H4 (cell line): ENCODE measurements at places on chromosomes 13 and 19. TPM values are rescaled to one million over a fixed set of nuclear protein-coding genes. Genes with fewer than 3 reads are reported as not detected.

Gene RASAL3
- total RNA-seq, result not detected in 2 replicates

DNA sequence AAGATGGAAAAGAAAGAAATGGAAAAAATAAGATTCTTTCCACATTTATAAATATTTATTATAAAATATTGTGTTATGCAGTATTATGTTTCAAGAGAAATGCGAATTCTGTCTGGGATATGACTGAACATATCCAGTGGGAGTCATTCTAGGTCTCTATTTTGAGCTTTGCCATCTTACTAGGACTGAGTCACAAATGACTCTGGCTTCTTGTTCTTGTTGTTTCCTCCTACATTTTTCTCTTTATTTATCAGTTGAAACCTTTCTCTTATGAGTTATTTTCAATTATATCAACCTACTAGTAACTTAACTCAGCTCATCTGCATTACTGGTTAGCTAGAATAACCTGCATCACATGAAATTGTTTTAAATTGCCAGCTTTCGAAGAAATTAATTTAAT lies 1247.3 kb downstream of the SLITRK1 start:
- DNase-seq, result no peak

Gene DLEU7
- total RNA-seq, result not detected in 2 replicates

DNA sequence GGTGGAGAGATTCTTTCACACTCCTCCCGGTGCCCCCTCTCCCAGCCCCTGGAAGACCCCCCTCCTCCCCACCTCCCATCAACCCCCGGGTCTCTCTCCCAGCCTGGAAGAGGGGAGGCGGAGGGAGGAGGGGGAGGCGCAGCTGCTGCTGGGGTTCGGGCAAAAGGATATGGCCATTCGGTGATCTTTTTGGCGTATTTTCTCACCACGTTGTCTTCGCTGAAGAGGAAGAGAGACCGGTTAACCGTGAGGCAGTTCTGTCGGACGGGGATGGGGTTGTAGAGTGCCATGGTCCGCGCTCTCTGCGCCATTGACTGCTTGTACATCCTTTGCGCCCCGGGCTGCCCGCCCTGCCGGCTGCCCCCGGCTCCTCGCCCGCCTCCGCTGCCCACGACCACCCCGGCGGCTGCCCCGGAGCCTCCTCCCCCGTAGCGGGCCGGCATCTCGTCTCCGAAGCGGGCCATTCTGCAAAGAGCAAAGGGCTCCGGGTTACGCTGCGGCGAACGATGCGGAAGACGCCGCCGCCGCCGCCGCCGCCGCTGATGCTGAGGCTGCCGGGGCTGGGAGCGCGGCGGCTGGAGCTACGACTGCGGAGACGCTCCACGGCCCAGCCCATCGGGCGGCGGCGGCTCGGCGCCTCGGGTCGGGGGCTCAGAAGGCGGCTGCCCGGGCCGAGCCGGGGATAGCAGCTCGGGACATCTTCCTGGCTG lies 363 bp downstream of the CACNA1A start:
- DNase-seq, result no peak

DNA sequence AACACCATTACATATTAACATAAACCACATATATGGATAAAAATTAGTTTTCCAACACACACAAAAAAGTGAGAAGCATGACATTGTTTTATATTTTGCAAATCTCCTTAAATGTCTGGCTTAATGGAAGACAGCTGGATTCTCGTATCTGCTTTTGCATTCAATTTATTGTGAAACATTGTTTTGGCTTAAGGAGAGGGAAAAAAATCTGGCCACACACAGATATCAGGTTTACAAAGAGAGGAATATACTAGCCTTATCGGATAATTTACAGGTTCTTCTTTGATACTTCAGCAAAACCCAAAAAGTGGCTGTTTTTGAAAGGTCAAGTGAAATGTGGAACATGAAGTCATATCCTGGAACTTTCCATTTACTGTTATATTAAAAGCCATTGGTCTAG lies 523.5 kb upstream of the ARGLU1 start:
- no peak for DNase-seq

- no peak for DNase-seq
Observed at GRCh38 chr19:10086591-10087192, 575 bp downstream of the SHFL start.

Gene MAST1
- total RNA-seq, result 5.7 TPM in 1 of 2 replicates, not detected in the other

Gene LCP1
- 66.6 and 77.8 TPM in 2 replicates for total RNA-seq

- no peak for DNase-seq
Observed at GRCh38 chr13:32257649-32258048, 57.5 kb downstream of the ZAR1L start.

DNA sequence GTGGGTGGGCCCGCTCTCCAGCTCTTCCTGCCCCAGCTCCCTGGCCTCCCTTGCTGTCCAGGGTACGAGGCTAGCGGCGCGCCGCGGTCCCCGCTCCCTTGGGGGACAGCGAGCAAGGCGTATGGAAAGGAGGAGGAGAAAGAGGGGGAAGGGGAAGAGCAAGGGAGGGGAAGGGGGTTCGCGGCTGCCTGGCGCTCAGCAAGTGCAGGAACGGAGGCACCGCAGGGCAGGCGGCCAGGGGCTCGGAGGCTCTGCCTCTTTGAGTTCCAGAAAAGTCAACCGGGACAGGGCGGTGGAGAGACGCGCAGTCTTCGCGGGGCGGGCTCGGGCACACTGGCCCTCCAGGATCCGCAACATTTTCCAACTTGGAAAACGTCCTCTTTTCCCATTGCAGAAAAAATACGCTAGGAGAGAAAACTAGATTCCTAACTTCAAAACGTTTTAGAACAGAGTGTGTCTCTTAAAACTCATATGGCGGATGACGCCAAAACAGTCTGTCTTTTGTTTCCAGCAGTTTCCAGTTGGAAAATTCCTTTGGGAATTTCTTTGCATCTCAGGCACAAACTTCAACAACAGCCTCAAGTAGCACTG lies 23.1 kb upstream of the TNFRSF19 start:
- no peak for DNase-seq

GRCh38 chr13:42028113-42028799 lies 20.2 kb upstream of the DGKH start:
- no peak for DNase-seq
